ENCODE measurements at places on chromosomes 5 and 9. TPM values are rescaled to one million over a fixed set of nuclear protein-coding genes. Genes with fewer than 3 reads are reported as not detected.

DNA sequence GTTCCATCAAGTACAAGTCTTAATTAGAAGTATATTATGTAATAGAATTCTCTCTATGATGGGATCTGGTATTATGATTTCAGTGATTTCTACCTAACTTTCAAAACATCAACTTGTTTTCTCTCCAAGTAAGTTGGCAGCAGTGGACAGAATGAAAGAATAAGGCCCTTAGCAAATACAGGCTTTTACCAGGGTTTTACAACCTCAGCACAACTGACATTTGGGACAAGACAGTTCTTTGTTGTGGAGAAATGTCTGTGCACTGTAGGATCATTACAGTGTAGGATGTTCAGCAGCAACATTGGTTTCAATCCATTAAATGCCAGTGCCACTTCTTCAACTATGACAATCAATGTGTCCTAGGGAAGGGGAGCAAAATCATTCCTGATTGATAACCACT lies 48.8 kb downstream of the MLANA start:
- no peak for DNase-seq

GRCh38 chr9:28839778-28840430 lies 1266.6 kb upstream of the C9orf72 start:
- DNase-seq, result no peak

DNA sequence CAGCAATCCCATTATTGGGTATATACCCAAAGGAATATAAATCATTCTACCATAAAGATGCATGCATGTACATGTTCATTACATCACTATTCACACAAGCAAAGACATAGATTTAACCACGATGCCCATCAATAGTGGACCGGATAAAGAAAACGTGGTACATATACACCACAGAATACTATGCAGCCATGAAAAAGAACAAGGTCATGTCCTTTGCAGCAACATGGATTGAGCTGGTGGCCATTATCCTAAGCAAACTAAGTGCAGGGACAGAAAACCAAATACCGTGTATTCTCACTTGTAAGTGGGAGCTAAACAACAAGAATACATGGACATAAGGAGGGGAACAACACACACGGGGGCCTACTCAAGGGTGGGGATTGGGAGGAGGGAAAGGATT lies 33.8 kb upstream of the LAMC3 start:
- no peak for DNase-seq

GRCh38 chr5:117776977-117777376 lies 1202.4 kb upstream of the SEMA6A start:
- DNase-seq, result no peak

DNA sequence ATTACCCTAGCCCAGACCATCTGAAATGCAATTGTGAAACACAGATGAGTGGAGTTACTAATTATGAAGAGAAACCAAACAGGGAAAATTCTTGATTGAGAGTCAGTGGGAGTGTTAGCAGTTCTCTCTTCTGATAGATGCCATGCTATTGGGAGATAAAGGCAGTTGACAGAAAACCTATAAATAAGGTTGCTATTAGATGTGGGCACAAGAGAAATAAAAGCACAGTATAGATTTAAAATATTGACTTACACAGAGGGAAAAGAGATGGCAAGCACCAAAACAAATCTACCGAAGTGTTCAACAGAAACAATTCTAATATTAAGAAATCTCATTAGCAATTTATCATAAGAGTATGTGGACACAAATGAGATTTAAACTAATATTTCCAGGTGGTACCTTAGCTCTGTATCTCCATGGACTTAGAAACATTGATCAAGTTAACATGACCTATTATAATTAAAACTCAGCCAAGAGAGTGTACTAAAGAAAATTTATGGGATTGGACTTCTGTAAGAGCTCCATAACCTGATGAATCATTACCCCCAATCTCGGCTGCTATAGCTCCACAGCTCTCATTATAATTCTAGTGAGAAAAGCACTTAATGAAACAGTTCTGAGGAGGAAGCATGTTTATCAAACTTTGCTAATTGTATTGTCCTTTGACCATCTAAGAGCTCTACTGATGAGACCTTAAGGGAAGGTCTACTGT lies 665.0 kb upstream of the RIOK2 start:
- no peak for DNase-seq

DNA sequence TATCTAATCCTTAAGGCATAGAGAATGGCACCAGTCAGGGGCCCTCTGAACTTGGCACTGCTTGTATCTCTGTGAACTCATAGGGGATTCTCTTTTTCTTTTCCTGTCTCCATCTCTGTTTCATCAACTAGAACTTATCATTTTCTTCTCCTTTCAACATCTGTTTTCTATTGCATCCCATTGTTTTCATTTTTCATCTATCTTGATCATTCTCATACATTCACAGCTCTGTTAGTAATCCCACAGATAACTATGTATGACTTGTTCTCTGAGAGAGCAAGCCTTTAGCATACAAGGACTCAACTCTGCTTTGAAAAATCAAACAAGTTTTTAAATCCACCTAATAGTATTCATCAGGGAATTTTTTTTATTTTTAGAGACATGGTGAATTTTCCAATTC lies 264.3 kb downstream of the ARRDC3 start:
- DNase-seq, result no peak

DNA sequence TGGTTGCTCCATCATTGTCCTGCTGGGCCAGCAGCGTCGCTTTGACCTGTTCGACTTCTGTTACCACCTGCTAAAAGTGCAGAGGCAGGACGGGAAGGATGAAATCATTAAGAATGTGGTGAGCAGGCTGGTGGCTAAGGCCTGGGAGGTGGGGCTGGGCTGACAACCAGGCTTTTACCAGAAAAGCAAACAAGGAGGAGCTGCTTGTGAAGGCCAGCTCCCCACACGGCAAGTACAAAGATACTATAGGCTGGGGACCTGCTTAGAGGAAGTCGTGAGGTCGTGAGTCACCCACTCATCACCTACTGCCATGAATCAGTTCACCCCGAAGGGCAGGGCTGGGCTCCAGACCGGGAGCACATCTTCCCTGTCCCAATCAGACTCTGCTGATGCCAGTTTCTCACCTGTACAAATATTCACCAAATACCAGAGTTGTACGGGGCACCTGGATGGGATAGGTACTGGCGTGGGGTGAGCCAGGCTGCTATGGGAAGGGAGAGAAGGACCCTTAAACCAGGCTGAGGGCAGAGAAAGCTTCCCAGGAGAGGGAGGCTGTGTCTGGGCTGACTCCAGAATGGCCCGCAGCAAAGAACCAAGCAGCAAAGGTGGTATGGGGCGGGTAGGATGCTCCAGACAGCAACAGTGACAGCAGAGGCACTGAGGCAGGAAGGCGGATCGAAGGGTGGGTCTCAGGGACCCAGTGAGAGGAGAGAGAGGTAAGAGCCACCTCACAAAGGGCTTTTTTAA lies 69.3 kb upstream of the NIPAL4 start:
- DNase-seq, result no peak

- no peak for DNase-seq
Observed at GRCh38 chr9:76296561-76297310, 97.5 kb downstream of the RFK start.

PAEP gene
- not detected for total RNA-seq

C9 gene
- not detected for total RNA-seq

GFI1B gene
- 1.0 TPM for total RNA-seq

RNF183 gene
- total RNA-seq, result not detected

ABCA1 gene
- 2.9 TPM for total RNA-seq
